CD4-positive, alpha-beta memory T cell (primary cell): ENCODE measurements at places on chromosomes 11 and 22.

GRCh38 chr22:46737976-46738646 lies at the start of gene CERK:
CERK (minus strand) TSS chr22:46738252; CDS start chr22:46738148, 104 bp downstream.
- peak; percentile 62 for DNase-seq

DNA sequence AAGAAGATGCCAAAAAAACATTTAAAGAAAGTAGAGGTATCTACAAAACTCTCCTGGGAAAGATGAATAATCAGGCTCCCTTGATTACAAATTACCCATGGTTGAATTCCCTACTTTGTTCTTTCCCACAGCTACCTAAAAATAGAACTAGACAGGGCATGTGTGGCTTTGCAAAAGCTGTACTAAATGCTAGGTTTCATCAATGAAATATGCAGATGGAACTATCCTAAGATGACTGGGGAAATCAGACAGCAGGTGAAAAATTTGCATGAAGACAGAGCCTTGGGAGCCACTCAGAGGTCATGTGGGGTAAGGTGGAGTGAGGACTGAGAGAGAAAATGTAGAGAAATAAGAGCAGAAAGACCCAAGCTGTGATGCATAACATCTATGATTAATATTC lies 14.7 kb downstream of the LAYN start:
- no peak for DNase-seq

GRCh38 chr11:94926698-94927237 lies 46.6 kb downstream of the CWC15 start:
- no peak for DNase-seq

DNA sequence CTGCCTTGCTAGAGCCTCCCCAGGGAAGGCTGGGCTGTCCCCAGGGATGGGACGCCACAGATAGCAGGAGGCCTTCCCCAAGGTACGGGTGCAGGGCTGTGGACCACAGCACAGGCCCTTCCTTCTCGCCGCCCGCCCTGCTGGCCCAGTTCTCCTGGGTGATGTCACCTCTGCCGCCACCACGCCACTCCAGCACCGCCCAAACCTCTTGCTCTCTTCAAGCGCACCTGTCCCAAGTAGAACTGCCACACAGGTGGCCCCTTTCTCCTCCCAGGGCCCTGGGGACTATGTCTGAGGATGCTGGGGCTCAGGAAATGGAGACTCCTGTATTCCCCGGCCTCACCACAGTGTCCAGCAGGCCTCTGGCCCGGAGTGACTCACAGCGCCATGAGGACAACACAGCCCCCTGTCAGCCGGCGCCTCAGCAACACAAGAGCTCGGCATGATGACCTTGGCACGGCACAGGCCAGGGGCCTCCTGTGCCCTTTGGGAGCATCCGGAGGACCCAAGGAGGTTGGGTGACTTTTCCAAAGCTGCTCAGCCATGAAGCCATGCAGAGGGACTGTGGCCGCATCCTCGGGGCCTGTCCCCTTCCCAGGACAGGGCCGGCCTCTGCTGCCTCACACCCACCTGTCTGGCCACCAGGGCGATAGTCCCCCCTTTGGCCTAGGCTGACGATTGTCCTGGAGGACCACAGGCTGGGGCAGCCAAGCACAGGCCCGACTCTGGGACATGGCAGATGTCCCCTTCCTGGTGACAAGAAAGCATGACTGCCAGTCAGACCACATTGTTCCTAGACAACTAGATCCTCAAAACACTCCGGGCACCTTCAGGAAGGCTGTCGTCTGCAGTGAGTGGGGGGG lies 1023.5 kb downstream of the BRD1 start:
- no peak for DNase-seq

DNA sequence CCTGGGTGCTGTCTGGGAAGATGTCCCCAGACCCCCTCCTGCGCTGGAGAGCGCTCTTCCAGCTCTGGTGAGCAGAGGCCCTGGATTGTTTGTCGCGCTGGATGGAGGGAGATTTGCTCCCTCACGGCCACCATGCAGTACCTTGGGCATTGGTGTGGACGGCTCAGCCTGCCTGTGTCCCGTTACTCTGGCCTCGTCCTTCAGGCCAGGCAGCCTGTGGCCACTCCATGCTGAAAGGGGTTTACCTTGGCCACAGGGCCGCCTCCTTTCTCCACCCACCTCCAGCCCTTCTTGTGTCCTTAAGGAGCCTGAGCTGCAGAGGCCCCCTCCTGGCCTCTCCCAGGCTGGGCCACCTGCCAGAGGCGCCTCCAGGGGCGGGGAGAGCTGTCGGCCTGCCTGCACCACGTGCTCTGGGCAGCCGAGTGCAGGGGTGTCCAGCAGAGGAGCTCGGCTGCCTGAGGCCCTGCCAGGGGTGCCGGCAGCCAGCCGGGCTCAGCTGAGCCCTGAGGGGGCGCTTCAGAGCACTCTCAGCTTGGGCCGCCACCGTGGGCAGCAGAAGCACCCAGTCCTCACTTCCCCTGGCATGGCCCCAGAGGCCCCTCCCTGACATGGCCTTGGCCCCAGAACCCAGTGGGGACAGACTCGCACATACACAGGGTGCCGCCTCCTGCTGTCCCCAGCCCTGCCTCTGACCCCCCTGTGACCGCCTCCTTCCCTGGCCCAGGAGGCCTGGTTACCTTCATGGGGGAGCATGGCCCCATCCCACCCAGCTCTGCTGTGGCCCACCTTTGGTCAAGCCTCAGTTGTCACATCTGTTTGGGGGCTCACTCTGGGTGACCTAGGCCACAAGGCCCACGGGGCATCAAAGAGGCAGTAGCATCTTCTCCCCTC lies 3.4 kb downstream of the CCND1 start:
- DNase-seq: no peak
